Activated T-cell treated with anti-CD3 and anti-CD28 coated beads for 24 hours (primary cell): ENCODE measurements at places on chromosomes 1 and 21.

- no peak for DNase-seq
Measured at GRCh38 chr1:109765483-109765815, 1.7 kb upstream of the EPS8L3 start.

DNA sequence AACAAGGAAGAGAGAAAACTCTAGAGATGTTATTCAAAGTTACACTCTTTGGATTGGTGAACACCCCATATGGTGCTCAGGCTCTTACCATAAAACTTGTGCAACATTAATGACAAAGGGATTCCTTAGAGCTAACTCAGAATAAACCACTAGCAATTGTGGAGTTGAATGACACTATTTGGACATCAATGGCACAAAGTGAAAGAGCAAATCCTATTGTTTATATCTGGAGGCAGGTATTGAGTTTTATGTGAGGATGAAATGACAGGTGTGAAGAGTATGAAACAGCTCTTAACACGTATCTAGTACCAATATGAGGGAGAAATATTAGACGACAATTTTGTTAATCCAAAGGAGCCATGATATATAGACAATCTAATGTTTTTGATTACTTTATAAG lies 584.9 kb upstream of the PBX1 start:
- no peak for DNase-seq

DNA sequence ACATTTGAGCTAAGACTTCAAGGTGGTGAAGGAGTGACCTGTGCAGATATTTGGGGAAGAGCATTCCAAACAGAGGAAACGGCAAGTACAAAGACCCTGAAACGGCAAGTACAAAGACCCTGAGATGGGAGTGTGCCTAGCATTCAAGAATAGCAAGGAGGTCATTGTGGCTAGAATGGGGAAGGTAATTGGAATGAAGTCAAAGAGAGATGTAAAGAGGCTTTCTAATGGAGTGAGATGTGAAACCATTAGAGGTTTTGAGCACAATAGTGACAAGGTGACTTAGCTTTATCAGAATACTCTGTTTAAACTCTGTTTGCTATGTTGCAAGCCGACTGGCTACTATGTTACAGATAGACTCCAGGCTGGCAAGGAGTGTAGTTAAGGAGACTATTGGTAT lies 4.4 kb downstream of the CDC7 start:
- no peak for DNase-seq

DNA sequence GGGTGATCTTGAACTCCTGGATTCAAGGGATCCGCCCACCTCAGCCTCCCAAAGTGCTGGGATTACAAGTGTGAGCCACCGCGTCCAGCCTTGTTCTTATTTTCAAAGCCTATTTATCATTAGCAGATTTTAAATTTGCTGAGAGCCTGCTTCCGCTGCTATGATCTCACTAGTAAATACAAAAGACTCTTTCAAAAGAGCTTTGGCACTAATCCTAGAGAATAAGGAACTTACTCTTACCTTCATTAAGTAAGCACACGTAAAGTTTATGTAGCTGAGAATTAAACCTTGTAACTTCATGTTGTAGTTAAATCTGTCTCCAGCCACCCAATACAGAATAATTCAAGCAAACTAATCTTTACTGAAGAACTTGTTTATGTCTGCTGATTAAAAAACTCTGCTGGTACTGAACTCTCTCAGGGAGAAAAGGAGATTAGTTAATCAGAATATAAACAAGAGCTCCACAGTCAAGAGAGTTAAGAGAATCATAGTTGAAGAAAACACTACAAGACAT lies 72.3 kb downstream of the RUSC1 start:
- no peak for DNase-seq

- no peak for DNase-seq
Measured at GRCh38 chr21:33189824-33190223, 39.9 kb upstream of the IFNAR2 start.

- DNase-seq = no peak
Measured at GRCh38 chr1:48442864-48443619, 29.0 kb downstream of the SPATA6 start.

GRCh38 chr1:51303751-51304251 lies 26.6 kb downstream of the TTC39A start:
- DNase-seq = no peak

DNA sequence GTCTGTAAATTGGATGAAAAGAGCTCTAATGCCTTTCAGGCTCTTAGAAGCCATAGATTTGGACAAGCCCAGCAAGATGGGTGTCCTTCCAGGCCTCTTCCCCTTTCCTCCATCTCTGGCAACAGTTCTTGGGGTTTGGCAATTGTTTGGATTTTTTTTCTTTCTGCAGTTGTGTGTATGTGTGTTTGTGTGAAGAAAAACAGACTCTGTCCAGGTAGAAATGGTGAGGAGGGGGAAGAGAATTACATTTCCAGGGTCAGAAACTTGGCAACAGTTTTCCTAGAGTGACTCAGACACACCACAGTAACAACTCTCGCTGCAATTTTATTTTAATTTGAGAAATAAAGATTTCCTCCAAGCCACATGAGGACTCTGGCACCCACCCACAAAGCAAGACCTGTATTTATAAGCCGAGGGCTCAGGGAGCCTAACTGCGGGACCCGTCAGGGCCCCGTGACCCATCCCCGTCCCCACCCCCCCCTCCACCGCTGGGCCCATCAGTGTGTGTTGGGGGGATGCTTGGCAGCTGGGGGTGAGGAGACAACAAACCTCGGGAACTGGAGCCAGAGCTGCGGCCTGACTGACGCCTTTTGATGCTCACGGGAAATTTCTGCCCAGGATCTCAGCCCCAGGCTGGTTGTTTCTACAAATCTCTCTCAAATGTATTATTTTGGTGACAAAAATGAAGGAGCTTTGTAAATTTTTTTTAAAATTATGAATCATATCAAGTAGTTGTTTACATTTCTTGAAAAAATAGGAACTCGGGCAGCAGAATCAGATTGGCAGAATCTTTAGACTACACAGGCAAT lies 4.4 kb downstream of the TMEM200B start:
- DNase-seq = no peak

- peak; percentile 83 for DNase-seq
Measured at GRCh38 chr1:1063945-1064831, 9.9 kb downstream of the RNF223 start.

- no peak for DNase-seq
Measured at GRCh38 chr1:47662068-47662467, 224.2 kb downstream of the FOXD2 start.

GRCh38 chr1:28441674-28442073 lies 64.2 kb upstream of the RCC1 start:
- DNase-seq = no peak

DNA sequence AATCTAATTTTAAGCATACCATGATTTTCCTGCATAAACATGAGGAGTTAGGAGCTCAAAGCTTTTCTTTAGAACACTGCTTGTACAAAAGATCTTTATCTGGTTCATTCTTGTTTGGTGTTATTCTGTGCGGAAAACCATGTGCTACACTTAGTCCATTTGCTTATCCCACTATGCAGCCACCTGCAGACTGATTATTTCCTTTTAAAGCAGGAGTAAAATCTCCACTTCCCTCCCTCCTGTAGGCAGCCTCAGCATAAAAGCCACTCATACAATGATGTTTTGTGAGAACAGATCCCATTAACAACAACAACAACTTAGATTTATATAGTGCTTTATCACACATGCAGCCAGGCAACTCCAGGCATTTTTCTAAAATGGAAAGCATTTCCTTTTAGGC lies 355.3 kb upstream of the NEGR1 start:
- DNase-seq = no peak

GRCh38 chr21:27024301-27024700 lies 57.4 kb upstream of the ADAMTS5 start:
- DNase-seq = no peak
